Left kidney (tissue), 8 donors: ENCODE measurements at places on chromosomes 7 and 10. TPM values are rescaled to one million over a fixed set of nuclear protein-coding genes. Genes with fewer than 3 reads are reported as not detected.

DNA sequence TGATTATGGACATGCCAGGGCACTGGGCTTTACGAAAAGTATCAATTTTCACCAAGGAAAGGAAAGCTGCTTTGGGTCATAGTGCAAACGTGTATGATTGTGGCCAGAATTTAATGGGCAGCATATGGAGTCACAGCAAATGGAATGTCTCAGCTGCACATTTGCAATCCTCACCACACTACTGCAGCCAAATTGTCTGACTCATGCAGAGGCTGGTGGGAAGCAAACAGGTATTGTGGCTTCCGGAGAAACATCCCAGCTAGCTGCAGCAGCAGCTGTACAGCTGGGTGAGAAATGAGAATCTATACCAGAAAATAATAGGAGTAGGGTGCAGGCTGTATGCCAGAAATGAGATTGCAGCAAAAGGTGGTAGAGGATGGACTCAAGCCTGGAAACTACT, 374.7 kb upstream of the VWC2 start:
- DNase-seq: no peak

- no peak for DNase-seq
Observed at GRCh38 chr10:45278860-45279498, 36.4 kb downstream of the OR13A1 start.

DNA sequence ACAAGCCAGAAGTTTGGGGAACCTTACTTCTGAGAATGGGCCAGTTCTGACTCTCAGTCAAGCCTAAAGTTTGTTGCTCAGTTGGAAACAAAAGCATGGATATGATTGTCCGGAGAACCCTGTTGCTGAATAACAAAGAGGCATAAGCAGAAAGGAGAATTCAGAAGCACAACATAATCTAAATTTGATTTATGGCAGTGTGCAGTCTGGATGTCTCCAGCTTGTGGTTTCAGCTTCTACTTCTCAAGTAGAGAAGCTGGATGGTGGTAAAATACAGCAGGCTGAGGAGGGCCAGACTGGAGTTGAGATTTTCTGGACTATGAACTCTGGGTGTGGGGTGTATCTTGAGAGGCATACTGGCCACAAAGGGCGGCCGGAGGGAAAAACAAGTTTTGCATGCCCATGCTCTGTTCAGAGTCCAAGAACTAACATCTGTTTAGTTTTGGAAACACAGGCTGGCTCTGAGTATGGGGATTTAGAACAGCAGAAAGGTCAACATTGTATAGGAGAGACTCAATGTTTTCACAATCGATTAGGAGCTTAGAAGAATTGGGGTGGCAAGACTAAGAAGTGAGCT, 592.9 kb downstream of the CNTNAP2 start:
- DNase-seq: no peak

DNA sequence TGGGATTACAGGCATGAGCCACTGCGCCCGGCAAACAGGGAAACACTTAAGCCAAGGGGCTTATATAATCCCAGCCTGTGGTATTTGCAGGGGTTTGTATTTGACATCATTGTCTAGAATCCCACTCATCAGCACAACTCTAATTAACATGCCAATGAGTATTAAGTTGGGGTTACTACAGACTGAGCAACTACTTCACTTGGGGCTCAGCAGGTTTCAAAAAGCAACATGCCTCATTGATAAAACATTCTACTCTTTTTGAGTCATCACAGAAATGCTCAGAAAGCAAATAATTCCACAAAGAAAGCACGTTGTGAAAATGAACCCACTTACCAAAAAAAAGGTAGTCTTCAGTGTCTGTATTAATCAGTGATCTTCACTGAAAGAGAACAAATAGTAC, 236.9 kb upstream of the CELF2 start:
- no peak for DNase-seq

GRCh38 chr7:97845622-97846203, 26.5 kb downstream of the ASNS start:
- DNase-seq: peak; percentile 30

GRCh38 chr10:110474826-110475225, 22.9 kb upstream of the DUSP5 start:
- DNase-seq: no peak

DNA sequence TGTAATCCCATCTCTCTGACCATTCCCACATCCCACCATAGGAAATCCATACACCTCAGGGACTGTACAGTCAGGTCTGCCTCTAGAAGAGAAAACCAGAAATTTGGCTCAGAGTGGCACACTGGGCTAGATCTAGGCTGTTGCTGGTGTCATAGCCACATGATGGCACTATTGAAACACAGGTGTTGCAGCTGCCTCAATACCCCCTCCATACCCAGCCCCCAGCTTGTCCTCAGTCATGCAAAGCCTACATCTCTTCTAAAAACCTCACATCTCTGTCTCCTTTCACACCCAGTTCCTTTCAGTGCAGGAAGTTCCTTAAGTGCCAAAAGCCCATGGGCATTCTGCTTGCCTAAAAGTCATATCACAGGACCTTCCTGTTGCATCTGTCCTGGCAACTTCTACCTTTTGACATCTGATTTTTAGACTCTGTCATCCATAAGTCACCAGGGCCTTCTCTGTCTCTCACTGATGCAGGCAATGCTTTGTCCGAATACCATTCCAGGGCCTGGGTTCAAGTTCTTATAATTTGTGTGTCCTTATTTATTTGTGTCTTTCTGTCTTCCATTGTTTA, 27.0 kb upstream of the HIBADH start:
- DNase-seq: no peak

- no peak for DNase-seq
Observed at GRCh38 chr7:2107386-2108070, 125.2 kb downstream of the MAD1L1 start.

- no peak for DNase-seq
Observed at GRCh38 chr10:81872206-81872862, 2.7 kb upstream of the NRG3 start.

- no peak for DNase-seq
Observed at GRCh38 chr10:80501913-80502521, 35.7 kb upstream of the SH2D4B start.

GRCh38 chr7:157620616-157621015, 283.8 kb downstream of the DNAJB6 start:
- no peak for DNase-seq

DNA sequence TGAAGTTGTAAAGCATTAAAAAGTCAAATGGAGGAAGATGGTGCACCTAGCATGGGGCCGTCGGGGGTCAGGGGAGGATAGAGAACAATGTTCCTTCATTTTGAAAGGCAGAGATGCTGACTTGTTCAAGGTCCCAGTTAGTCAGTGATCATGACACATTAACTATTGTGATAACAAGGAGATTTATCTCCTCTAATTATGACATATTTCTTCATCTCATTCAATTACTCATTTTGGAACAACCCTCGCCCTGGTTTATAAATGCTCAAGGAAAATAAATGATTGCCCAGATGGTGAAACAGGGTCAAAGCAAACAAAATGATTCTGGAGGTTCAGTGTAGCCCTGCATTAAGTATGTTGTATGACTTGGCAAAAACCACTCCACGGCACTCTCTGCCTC, 106.2 kb downstream of the ITIH5 start:
- no peak for DNase-seq

- DNase-seq: no peak
Observed at GRCh38 chr10:28906934-28907333, 229.6 kb downstream of the BAMBI start.

- no peak for DNase-seq
Observed at GRCh38 chr7:54978364-54979116, 40.3 kb upstream of the EGFR start.

DNA sequence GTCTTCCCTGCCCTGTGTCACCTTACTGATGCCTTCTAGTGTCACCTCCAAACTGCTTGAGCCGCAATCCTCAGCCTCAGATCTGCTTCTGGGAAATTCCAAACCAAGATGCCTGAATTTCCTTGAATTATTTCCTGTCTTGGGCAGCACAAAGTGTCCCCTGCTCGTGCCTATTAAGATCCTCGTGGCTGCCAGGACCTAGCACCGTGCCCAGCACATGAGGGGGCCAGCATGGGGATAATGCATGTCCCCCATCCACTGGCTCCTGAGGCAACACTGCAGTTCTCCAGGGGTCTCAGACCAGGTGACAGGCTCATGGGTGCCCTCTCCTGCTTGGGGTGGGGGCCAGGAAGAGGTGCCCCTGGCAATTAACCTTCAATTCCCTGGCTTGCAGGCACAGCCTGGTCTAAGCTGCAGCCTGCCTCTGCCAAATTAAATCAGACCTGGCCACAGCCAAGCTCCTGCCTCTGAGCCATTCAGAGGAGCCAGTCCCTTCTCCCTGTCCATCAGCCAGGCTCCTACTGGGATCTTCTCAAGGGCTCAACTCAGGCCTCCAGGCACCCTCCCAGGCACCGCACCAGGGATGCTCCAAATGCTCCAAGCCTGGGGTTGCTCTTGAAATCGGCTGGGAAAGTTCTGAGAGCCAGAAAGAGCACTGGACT, 146.6 kb downstream of the SH3PXD2A start:
- no peak for DNase-seq

DNA sequence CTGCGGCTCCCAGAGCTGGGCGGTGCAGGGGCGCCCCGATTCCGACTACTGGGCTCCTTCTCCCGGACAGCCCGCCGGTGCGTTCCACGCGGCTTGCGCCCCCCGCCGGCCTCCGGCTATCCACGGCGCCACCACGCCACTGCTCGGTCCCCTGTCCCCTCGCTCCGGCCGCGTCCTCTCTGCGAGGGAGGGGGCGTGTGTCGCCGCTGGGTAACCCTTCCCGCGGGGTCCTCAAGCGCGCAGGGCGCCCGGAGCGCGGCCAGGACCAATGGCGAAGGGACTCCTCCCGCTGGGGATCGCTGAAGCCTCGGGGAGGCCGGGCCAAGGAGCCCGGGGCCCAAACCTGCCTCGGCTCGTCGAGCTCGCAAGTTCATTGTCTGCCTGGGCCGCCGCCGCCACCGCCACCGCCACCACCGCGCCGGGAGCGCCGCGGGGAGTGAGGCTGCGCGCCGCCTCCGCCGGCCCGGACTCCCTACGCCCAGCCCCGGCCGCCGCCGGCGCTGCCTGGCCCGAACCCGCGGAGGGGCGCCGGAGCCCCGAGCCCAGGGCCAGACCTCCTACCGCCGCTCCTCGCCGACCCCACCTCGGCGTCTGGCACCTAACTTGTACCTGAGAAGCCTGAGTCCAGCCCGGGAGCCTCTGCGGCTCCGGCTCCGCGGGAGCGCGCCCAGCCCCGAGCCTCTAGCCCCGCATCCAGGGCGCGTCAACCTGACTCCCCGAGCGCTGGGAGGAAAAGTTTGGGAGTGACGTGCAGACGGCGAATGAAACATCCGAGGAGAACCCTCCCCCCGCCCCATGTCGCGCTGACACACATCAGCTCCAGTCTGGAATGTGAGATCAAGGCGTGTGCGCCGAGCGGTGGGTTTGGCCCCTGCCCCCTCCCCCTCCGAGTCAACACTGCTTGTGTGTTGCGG, at the start of gene CHST15:
Gene CHST15, minus strand, starts transcription at position 739 of the 914 bp plus-strand sequence. CDS start 47,386 bp downstream, outside the sequence.
- DNase-seq: peak; percentile 77

DNA sequence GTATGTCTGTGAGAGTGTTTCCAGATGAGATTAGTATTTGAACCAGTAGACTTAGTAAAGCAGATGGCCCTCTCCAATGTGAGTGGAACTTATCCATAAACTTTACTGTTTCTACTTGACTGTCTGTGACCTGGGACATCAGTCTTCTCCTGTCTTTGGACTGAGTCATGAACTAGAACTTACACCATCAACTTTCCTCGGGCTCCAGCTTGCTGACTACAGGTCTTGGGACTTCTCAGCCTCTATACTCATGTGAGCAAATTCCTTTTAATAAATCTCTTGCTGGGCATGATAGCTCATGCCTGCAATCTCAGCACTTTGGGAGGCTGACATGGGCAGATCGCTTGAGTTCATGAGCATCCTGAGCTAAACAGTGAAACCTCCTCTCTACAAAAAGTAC, 25.7 kb upstream of the WAPL start:
- DNase-seq: no peak

DNA sequence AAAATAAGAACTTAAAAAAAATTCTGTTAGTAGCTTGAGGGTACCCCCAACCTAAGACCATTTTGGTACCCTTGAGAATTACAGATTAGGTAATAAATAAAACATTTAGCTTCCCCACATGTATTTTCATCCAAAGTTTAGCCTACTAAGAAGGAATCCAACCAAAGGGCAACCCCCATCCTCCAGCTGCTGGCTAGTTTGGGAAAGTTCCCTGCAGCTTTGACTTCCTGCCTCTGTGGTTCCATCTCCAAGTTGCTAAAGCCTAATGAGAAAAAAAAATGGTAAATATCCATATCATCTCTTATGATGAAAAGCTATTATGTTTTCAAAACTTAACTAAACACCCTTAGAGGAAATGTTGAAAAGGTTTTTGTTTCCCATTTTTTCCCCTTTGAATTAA, 547.2 kb downstream of the ANKRD7 start:
- no peak for DNase-seq

GRCh38 chr10:100570506-100570905, 34.8 kb downstream of the HIF1AN start:
- DNase-seq: no peak

DNA sequence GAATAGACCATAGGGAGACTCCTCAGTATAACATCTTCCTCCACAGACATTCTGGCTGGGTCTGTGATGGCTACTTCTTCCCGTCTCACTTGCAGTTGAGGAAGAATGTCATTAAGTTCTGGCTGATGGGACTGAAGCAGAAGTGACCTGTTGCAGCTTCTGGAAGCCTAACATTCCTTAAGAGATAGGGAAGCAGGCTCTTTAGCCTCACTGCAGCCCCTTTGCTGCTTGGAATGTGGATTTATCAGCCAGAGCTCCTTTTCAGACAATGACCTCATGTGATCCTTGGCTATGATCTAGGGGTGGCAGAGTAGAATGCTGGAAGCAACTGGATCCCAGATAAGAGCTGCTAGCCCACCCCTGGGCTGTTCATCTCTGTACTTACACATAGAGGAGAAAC, 142.5 kb downstream of the RNF216 start:
- no peak for DNase-seq

GRCh38 chr10:62903828-62904227, 87.7 kb upstream of the EGR2 start:
- no peak for DNase-seq

DNA sequence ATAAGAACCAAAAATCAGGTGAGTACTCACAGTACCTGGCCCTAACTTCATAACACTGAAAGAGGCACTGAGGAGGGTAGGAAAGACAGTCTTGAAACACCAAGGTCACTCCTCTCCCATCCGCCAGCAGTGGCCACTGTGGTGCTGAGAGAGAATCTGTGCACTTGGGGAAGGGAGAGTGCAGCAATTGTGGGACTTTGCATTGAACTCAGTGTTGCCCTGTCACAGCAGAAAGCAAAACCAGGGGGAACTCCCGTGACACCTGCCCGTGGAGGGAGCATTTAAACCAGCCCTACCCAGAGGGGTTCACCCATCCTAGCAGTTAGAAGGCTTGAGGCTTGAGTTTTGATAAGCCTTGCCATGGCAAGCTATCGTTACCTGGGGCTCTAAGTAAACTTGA, 35.2 kb upstream of the MAP3K8 start:
- DNase-seq: no peak

MET gene
- polyA plus RNA-seq: 52.6 TPM

GNAT3 gene
- polyA plus RNA-seq: not detected

IRF5 gene
- 8.3 TPM for polyA plus RNA-seq

AGK gene
- polyA plus RNA-seq: 45.8 TPM

IKZF1 gene
- 1.3 TPM for polyA plus RNA-seq

SPDYE2 gene
- 14.8 TPM for polyA plus RNA-seq

GOLGA7B gene
- polyA plus RNA-seq: 1.2 TPM
